ENCODE measurements at places on chromosomes 5 and 9.

- DNase-seq = no peak
Observed at GRCh38 chr5:119016125-119016774, 27.9 kb upstream of the DTWD2 start.

- no peak for DNase-seq
Observed at GRCh38 chr5:176784218-176785165, 25.9 kb upstream of the UNC5A start.

- DNase-seq = no peak
Observed at GRCh38 chr5:117434254-117434653, 859.6 kb upstream of the SEMA6A start.

GRCh38 chr5:98775246-98776065, 2.0 kb downstream of the RGMB start:
- no peak for DNase-seq

DNA sequence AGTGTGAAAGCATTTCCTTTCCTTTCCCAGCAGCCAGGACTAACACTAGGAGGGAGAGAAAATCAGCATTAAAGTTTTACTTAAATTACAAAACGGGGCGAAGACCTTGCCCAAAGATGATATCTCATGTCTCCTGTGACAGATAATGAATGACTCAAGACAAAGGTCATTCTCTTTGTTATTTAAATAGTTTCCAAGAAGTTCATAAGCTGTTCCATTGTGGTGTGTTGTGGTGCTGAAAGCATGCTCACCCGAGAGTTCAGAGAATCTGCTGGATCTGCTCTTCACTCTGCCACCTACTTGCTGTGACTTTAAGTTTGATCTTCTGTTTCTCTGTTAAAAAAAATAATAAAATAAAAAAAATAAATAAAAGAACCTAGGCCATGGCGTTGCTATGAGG, 265.9 kb upstream of the NR4A3 start:
- no peak for DNase-seq

- no peak for DNase-seq
Observed at GRCh38 chr9:134007150-134007549, 15.0 kb upstream of the VAV2 start.

DNA sequence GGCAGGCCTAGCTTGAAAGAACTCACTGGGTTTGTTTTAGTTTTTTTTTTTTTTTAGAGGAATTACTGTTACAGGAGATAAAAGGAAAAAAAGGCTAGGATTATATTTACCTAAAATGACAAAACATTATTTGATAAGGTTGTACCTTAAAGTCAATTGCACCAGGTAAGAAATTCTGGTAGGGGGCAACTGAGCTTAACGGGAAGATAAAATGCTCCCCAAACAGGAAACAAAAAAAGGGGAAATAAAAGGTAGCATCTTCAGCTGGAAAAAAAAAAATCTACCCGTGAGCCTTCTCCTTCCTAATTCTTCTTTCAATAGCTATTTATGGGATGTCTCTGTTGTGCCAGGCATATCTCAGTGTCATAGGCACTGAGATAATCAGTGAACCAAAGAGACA, 164.5 kb downstream of the PIK3R1 start:
- DNase-seq = no peak

DNA sequence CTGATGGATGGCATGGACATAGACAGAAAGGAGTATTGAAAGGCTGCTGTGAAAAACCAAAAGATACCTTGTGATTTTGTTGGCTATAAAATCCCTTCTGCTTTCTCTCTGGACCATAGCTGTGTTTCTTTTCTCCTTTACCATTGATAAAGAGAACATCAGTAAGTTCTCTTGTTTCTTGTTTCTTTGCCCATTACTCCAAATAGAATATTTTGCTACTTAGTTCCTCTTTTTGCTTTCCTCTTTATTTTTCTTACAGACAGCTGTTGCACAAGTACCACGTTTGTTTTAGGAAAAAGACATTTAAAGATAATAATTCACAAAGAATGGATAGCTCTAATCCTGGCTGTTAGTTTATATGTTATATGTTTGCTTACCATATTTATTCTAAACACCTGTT, 1129.2 kb downstream of the DTWD2 start:
- no peak for DNase-seq

- DNase-seq = peak; percentile 10
Observed at GRCh38 chr5:31471916-31472315, 60.0 kb downstream of the DROSHA start.

DNA sequence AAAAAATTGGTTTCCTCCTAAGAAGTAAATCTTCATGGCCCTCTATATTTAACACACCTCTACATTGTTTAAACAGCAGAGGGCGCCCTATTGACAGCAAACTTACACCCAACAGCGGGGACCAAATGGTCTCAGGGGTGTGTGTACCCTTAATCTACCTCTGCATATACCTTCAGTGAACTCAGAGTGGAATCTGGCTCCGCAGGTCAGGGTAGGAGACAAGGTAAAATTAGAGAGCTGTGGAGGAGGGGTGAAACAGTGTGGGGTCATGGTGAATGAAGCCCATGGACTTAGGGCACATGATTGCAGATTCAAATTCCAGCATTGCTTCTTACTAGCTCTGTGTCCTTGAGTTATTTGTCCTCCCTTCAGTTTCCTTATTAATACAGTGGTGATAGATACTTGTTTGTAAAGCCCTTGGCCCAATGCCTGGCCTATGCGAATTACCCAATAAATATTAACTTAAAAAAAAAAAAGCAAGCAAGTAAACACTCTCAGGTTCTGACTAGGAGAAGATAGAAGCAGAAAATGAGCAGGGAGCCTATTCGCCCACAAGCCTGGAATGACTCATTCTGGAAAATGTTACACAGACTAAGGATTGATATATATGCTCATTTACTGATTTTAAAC, 122.9 kb downstream of the CAVIN4 start:
- peak; percentile 10 for DNase-seq

DNA sequence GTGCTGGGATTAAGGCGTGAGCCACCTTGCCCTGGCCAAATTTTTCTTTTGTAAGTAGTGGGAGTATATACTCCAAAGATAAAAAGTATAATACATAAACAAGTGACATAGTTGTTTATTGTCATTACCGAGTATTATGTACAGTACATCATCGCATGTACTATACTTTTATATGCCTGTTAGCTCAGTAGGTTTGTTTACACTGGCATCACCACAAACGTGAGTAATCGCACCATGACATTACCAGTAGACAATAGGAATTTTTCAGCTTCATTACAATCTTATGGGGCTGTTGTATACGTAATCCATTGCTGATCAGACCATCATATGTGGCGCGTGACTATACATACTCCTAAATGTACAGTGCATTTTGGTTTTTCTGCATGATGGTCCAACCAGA, 9.8 kb downstream of the SECISBP2 start:
- DNase-seq = no peak

- no peak for DNase-seq
Observed at GRCh38 chr5:172133359-172134029, 54.5 kb downstream of the STK10 start.

- DNase-seq = no peak
Observed at GRCh38 chr5:73387601-73388305, 60.8 kb downstream of the FOXD1 start.

DNA sequence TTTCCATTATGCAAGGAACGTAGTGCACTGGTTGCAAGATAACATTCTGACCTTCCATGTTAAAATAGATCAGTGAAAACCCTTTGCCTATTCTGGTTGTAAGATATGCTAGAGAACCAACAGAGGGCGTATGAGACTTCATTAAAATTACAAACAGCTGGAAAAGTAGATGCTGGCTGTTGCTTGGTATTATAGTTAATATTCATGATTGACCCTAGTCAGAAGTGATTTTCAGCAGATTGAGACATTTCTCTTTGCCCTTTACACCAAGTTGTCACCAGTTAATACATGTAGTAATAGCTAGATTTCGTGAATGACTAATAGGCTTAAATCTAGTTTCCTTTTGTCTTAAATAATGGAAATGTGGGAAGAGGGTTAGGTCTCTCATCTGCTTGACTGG, 13.8 kb upstream of the FGF18 start:
- peak; percentile 42 for DNase-seq

DNA sequence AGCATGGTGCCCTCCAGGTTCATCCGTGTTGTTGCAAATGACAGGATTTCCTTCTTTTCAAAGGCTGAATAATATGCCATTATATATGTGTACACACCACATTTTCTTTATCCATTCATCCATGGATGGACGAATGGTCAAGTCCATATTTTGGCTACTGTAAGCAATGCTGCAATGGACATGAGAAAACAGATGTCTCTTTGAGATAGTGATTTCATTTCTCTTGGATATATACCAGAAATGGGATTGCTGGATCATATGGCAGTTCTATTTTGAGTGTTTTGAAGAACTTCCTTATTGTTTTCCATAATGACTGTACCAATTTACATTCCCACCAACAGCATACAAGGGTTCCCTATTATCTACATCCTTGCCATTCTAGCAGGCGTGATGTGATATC, 67.9 kb downstream of the TEK start:
- no peak for DNase-seq

DNA sequence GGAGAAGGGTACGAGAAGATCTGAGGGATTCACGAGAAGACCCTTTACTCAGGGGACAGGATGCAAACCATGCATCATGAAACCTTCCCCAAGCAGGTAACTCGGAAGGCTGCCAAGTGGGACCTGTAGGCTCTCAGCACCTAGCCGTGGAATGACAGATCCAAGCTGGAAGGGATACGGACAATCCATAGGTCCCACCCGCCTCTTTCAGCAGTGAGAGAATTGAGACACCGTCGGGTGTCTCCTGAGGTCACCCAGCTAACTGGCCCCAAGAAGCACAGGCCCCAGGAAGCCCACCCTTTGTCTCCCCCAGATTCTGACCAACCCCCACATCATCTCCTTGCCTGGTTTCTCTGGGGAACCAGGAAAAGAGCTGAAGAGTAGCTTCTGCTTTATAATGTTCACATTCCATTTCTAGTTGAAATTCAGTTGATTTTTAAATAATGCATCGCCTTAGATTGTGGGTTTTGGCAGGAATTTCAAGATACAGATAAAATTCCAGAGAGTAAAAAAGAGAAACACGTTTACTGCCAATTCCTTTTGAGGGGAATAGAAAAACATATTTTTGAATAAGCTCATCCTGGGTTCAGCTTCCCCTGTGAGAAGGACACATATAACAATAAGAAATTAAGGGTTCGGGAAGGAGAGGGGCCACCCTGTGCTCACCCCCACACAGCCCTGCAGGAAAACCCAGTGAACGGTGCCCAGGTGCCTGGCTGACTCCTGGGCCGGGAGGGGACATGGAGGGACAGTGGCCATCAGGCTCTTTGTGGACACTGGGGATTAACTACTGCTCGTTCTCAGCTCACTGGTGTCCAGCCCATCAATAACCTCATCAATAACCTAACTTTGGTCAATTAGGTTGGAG, 51.1 kb downstream of the NSUN2 start:
- no peak for DNase-seq

DNA sequence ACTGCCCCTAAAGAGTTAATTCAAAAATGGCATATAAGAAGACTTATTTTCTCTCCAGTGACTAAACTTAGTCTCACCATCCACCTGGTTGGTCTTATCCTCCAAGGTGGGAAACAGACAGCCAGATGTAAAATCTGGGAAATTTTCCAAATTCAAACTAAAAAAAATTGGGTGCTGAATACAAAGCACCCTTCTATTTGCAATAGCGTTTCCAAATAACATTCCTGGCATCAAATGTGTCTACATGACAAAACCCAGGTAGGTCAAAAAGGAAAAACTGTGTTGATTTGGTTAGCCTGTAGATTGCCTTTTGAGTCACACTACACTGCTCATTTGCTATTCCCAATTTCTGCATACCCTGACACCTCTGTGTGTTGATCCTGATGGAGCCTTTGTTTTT, 252.2 kb downstream of the NR2F1-AS1 start:
- DNase-seq = no peak

DNA sequence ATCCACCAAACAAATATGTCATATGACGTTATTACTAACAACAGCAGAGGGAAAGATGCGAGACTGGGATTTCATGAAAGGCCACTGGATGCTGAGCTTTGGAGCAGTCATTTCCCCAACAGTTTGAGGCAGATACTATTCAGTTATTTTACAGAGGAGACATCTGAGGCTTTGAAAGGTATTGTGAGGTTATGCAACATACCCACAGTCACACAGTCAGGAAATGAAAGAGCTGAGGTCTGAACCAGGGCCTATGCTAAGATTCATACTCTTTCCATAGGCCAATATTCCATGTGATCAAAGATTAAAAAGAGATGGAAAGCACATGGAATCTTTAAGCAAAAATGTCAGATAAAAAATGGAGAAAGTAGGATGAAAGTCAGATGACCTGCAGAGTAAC, 63.0 kb downstream of the LPAR1 start:
- DNase-seq = no peak

DNA sequence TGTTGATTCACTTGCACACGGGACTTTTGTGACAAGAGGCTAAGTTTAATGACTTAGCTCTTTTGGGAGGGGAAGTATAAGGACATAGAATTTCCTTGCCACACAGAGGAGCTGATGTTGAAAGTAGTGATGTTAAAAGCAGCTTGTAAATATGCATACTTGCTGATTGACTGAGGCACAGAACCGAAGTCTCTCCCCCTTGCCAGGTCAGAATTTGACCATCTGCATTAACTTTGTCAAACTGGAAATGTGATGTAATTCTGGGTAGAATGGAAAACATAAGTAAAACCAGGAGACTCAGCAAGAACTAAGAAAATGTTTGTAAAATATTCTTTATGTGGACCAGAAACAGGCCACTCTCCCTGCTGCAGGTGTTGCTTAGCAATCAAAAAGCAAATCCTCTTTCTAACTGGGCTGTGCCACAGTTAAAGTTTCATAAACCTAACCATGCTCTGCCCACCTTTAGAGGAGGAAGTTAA, 284.2 kb downstream of the NR3C1 start:
- no peak for DNase-seq

DNA sequence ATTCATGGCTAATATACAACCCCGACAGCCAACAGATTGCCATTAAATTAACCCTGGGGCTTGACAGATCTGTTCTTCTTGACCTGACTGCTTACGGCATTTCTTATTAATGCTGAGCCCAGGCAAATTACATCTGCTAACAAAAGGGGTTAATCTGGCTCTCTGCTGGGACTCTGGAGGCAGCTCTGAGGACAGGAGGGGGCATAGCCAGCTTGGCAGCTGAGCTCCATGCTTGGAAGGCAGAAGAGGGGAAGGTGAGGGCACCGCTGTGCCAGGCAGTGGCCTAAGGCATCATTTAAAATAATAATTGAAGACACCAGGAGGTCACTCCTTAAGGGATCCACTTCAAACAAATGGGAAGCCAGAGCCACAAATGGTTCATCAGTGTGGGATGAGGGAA, 126.0 kb upstream of the GPR151 start:
- DNase-seq = no peak

GRCh38 chr9:128026255-128026772, 40.8 kb downstream of the NAIF1 start:
- DNase-seq = no peak

DNA sequence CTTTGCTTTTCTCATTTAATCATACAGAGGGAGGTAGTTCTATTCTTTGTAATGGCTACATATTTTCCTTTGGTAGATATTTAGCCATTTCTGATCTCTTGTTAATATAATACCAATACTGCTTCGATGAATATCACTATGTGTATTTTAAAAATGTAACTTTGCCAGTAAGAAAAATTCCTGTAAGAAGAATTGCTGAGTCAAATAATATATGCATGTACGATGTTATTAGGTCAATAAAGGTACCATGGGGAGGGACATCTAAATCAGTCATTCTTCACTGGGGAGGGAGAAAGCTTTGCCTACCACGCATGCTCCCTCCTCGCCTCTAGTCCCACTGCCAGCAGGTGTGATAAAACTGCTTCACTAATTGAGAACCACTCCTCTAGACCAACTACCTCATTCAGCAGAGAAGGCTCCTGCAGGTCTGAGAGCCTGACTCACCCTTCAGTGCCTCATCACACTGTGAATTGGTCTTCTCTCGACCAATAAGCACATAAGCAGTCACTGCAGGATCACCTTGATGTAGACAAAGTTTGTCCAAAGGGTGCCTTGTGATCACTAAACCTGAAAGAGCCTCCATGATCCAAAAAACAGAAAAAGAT, 56.1 kb upstream of the TBCA start:
- DNase-seq = no peak
